T-cell (primary cell): ENCODE measurements at places on chromosomes 6 and 20.

DNA sequence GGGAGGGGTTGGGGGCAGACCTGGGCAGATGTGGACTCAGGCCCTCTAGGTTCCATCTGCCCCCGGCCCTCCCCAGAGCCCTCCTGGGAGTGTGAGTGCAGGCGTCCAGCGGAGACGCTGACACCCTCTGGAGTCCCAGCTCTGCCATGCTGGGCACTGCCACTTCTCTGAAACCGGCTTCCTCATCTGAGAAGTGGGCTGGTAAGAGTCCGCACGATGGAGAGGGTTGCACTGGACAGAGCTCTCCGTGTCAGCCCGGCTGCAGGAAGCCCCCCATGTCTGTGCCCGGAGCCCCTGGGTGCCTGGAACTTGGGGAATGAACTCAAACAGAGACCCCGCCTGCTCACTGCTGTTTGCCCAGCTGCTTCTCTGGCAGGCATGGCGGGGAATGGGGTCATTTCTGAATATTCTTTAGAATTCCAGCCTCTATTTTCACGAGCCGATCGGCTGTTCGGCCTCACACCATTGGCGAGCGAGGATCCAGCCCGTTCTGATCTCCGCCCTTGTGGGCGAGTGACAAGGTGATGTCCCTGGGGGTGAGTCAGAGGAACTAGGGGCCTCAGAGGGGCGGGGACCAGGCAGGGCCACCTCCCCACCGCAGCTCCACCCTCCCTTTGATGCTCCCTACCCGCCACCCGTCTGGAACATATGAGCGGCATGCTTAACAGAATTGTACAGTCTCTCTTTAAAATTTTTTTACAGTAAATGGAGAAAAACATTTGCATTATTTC is 47.8 kb upstream of the GATA5 start:
- DNase-seq: no peak
- H3K27ac ChIP-seq: no peak overlapping the region
- peaks cover 8% of the 10 kb centered on the region for H3K4me1 ChIP-seq
- H3K36me3 ChIP-seq: no peaks in the 10 kb centered on the region

- no peak overlapping the region for H3K27ac ChIP-seq
- no peak for DNase-seq
- H3K36me3 ChIP-seq: no peaks in the 10 kb centered on the region
- H3K4me1 ChIP-seq: no peaks in the 10 kb centered on the region
- H3K27me3 ChIP-seq: no peaks in the 10 kb centered on the region
Observed at GRCh38 chr6:100426241-100426640, 38.5 kb downstream of the SIM1 start.

- no peak for DNase-seq
- H3K27ac ChIP-seq: no peak overlapping the region
- H3K4me3 ChIP-seq: no peak overlapping the region
Observed at GRCh38 chr6:138446821-138447220, 42.8 kb downstream of the HEBP2 start.

GRCh38 chr6:101058296-101058695 is 177.2 kb upstream of the ASCC3 start:
- no peak overlapping the region for H3K4me3 ChIP-seq
- no peak for DNase-seq
- H3K36me3 ChIP-seq: no peaks in the 10 kb centered on the region
- no peak overlapping the region for H3K27ac ChIP-seq
- H3K4me1 ChIP-seq: no peaks in the 10 kb centered on the region
- no peaks in the 10 kb centered on the region for H3K27me3 ChIP-seq

DNA sequence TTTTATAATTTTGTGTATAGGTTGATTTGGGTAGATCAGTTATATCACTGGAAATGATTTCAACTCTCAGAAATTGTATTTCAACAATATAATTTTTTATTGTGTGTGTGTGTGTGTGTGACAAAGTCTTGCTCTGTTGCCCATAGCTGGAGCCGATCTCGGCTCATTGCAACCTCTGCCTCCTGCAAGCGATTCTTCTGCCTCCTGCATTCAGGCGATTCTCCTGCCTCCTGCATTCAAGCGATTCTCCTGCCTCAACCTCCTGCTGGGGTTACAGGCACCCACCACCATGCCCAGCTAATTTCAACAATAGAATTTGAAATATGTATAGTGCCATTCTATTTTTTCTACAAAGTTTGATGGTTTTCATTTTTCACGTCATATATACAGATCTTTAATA is 24.1 kb downstream of the AFDN start:
- H3K27ac ChIP-seq: no peak overlapping the region
- no peak for DNase-seq
- no peak overlapping the region for H3K4me3 ChIP-seq
- no peaks in the 10 kb centered on the region for H3K4me1 ChIP-seq
- no peaks in the 10 kb centered on the region for H3K36me3 ChIP-seq

DNA sequence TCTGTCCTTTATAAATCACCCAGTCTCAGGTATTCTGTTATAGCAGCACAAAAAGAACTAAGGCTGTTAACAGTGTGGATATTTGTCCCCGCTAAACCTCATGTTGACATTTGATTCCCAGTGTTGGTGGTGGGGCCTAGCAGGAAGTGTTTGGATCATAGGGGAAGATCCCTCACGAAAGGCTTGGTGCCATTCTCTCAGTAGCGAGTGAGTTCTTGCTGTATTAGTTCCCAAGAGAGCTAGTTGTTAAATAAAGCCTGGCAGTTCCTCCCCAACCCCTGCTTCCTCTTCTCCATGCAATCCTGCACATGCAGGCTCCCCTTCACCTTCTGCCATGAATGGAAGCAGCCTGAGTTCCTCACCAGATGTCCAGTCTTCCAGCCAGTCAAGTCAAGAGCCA is 29.8 kb upstream of the ERVFRD-1 start:
- H3K27ac ChIP-seq: no peak overlapping the region
- H3K27me3 ChIP-seq: no peaks in the 10 kb centered on the region
- H3K4me1 ChIP-seq: no peaks in the 10 kb centered on the region
- H3K36me3 ChIP-seq: no peaks in the 10 kb centered on the region

DNA sequence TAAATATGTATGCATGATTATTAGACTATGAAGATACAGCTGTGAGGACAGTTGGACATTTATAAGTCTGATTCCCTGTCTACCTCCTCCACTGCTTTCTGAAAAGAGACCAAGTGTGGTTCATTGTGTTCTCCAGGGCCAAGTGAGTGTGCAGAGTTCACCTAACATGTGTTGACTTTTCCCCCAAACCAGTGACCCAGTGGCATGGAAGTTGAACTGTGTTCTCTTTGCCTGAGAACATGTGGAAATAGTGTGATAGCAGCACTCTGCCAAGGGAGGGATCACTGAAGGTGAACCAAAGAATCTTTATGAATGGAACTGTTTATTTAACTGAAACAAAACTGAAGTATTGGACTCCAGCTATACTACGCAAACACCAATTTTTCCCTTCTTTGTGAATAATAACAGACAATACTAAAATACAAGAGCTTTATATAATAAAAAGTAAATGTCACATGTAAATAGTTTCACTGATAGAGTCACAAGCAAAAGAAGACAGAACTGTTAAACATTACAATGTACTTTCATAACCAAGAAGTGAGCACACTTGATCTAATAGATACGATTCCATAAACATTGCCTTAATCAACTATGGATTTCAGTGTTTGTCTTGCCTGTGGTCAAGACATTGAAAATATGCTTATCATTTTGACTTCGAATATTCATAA is 200.3 kb upstream of the FUT9 start:
- DNase-seq: no peak
- H3K4me1 ChIP-seq: no peaks in the 10 kb centered on the region
- H3K4me3 ChIP-seq: no peak overlapping the region
- no peaks in the 10 kb centered on the region for H3K36me3 ChIP-seq
- no peaks in the 10 kb centered on the region for H3K27me3 ChIP-seq

- peaks cover 42% of the 10 kb centered on the region for H3K36me3 ChIP-seq
- DNase-seq: no peak
- H3K4me1 ChIP-seq: peaks cover 13% of the 10 kb centered on the region
- H3K4me3 ChIP-seq: no peak overlapping the region
Observed at GRCh38 chr20:62885896-62886708, 24.5 kb upstream of the TCFL5 start.

- DNase-seq: peak; percentile 27
- no peak overlapping the region for H3K27ac ChIP-seq
- H3K36me3 ChIP-seq: peaks cover 4% of the 10 kb centered on the region
- H3K27me3 ChIP-seq: no peaks in the 10 kb centered on the region
- H3K4me1 ChIP-seq: peaks cover 17% of the 10 kb centered on the region
Observed at GRCh38 chr6:107704347-107705013, 119.6 kb downstream of the SCML4 start.

GRCh38 chr6:4655196-4656025 is 120.8 kb upstream of the CDYL start:
- no peaks in the 10 kb centered on the region for H3K4me1 ChIP-seq
- no peak overlapping the region for H3K4me3 ChIP-seq
- H3K27ac ChIP-seq: no peak overlapping the region
- H3K27me3 ChIP-seq: peaks cover 4% of the 10 kb centered on the region

DNA sequence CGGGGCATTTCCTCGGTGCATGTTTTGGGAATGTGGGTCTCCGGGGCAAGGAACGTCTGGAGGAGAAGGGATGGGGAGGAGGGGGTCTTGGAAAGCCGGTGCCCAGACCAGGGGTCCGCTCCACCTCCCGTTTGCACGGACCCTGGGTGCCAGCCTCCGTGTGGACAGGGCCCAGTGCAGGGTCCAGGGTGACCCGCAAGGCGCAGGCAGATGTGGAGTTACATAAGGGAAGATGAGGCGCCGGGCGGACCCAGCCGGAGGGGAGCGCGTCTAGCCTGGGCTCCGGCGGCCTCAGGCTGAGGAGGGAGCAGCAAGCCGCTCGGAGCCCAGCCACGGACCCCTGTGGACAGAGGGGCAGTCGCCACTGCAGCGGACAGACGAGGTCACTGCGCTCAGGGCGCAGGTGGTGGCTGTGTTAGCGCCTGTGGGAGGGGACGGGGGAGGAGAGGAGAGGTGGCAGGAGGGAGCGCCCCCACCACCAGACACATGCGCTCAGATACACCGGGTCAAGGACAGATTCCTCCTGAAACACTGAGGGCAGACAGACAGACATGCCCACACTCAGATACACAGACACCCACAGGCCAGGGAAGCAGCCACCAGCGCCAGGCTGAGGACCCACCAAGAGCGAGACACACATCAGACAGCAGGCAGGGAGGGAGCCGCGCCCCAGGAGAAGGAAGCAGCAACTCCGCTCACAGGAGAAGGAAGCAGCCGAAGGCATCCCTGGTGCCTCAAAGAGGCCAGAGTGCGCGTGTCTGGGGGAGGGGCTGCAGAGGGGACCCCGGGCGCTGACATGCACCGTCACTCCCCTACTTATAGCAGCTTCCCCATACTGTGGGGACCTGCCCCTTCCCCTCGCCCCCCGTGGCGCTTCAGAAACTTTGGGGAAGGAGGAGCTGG is 839 bp upstream of the HRH3 start:
- no peak for DNase-seq
- no peaks in the 10 kb centered on the region for H3K36me3 ChIP-seq
- no peaks in the 10 kb centered on the region for H3K4me1 ChIP-seq

DNA sequence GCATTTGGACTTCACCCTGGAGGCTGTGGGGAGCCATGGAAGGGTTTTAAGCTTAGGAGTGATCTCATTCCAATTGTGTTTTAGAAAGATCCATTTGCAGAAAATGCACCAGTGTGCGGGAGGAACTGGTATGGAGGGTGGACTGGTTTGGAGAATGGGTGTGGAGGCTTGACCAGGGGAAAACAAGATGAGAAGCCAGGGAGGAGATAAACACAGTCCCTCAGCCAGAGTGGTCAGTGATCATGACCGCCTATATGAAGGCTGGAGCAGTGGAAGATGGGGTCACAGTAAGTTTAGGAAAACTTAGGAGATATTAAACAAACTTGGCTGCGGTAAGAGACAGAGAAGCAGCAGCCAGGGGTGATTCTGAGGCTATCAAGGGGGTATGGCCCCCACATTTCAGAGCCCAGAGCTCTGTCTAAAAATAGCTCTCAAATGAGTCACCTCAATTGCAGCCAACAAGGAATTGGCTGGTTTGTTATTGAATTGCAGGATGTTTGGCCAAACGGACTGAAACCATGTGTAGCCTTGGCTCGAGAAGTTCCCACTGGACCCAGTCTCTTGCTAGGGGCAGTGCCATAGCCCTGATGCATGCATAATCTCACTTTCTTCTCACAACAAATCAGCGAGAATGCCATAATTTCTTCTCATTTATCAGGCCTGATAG is 159.9 kb upstream of the TOP1 start:
- H3K4me3 ChIP-seq: no peak overlapping the region
- H3K36me3 ChIP-seq: no peaks in the 10 kb centered on the region
- H3K27me3 ChIP-seq: no peaks in the 10 kb centered on the region
- no peak overlapping the region for H3K27ac ChIP-seq
- no peaks in the 10 kb centered on the region for H3K4me1 ChIP-seq

DNA sequence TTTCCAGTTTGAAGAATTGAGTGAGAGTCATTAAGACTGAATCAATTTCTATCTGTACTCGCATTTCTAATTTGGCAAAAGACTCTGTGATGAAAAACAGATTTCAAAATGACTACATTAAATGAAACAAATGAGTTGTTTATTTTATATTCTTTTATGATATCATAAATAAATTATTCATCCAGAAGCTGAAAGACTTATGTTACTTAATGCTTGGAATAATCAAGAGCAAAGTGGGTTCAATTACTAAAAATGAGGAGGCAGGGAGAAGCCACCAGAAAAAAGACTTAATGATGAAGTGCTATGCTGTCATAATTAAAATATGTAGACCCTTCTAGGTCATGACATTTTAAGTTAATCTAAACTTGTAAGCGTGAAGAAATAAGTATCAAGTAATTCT is 130.6 kb upstream of the FERMT1 start:
- no peak for DNase-seq
- no peaks in the 10 kb centered on the region for H3K27me3 ChIP-seq
- H3K27ac ChIP-seq: no peak overlapping the region
- no peaks in the 10 kb centered on the region for H3K4me1 ChIP-seq
- no peaks in the 10 kb centered on the region for H3K36me3 ChIP-seq

GRCh38 chr6:132205946-132206345 is 195.3 kb downstream of the MOXD1 start:
- no peak overlapping the region for H3K4me3 ChIP-seq
- H3K27ac ChIP-seq: no peak overlapping the region
- no peak for DNase-seq
- H3K36me3 ChIP-seq: no peaks in the 10 kb centered on the region
- H3K4me1 ChIP-seq: no peaks in the 10 kb centered on the region
- H3K27me3 ChIP-seq: peaks cover 14% of the 10 kb centered on the region

DNA sequence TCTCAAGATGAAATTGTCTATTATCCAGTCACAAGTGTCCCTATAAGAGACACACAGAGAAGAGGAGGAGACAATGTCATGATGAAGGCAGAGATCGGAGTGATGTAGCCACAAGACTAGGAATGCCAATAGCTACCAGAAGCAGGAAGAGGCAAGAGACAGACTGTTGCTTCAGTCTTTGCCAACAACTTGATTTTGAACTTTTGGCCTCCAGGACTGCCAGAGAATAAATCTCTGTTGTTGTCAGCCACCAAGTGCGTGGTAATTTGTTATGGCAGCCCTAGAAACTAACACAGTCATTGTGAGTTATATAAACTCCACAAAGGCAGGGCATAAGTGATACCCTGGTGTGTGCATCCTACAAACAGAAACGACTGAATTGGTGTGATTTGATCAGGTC is 517.0 kb downstream of the BTBD3 start:
- H3K36me3 ChIP-seq: no peaks in the 10 kb centered on the region
- H3K27me3 ChIP-seq: no peaks in the 10 kb centered on the region

- H3K27ac ChIP-seq: no peak overlapping the region
- no peak for DNase-seq
- H3K4me3 ChIP-seq: no peak overlapping the region
Observed at GRCh38 chr6:36418558-36418957, 24.1 kb downstream of the PXT1 start.
